Lung microvascular endothelial cell (primary cell): ENCODE measurements at places on chromosomes 7 and 10.

DNA sequence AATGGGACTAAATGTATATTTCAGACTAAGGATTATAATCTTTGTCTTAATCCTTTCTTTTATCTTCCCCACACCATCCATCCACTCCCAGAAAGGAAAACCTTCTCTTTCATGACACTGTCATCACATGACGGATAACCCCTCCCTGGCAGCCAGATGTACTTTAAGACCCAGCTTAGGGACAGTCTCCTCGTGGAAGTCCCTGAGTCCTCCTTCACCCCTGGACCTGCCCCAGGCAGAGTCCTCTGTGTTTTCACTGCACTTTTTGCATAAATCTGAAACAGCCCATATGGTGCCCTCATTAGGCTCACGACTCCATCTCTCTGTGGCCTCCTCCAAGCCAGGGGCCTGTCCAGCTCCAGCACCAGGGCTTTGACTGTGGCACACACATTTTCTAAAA lies 16.0 kb downstream of the NRAP start:
- DNase-seq, result no peak

GRCh38 chr7:157908006-157908782 lies 571.4 kb downstream of the DNAJB6 start:
- no peak for DNase-seq

- no peak for DNase-seq
Measured at GRCh38 chr10:71238626-71239025, 26.3 kb downstream of the UNC5B start.

DNA sequence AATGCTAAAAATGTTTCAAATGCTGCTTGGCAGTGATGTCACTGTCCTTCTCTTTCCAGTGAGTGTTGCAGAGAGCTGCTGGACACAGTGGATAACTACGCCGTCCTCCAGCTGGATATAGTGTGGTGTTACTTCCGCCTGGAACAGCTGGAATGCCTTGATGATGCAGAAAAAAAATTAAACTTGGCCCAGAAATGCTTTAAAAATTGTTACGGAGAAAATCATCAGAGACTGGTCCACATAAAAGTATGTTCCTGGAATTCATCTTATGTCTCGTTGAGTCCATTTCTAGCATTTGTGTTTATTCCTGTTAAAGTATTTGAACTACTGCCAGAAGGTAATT lies 25.2 kb downstream of the NUB1 start:
- no peak for DNase-seq

DNA sequence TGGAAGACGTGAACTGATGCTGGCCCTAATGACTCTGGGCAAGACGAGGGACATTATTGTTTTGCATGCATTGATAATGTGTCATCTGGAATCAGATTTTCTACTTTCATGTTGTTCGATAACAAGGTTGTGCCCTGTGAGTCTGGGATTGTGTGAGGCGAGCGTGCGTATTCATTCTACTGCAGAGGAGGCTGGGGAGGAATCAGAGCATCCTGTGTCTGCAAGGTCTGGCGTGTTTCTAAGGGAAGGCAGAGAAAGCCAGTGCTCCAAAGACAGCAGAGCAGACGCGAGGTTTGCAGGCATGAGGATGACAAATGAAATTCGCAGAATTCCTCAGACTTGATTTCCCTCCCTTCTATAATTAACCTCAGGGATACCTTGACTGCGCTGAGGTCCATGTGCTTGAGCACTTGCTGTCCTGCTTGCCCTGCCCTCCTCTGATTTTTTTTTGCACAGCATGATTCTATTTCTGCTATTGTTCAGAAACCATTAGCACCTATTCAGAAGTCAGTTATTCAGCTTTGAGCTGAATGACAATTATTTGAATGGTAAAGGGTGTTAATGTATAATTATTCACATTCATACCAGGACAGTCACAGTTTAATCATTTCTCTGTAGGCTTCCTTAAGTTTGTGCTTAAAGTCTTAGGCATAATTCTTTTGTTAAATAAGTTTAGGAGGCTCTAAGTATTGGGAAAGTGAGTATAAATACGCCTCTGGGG lies 233.6 kb downstream of the EBF3 start:
- DNase-seq, result no peak

- no peak for DNase-seq
Measured at GRCh38 chr10:89095701-89096391, 105.2 kb downstream of the FAS start.

GRCh38 chr10:94639902-94640301 lies 43.6 kb upstream of the CYP2C18 start:
- no peak for DNase-seq

DNA sequence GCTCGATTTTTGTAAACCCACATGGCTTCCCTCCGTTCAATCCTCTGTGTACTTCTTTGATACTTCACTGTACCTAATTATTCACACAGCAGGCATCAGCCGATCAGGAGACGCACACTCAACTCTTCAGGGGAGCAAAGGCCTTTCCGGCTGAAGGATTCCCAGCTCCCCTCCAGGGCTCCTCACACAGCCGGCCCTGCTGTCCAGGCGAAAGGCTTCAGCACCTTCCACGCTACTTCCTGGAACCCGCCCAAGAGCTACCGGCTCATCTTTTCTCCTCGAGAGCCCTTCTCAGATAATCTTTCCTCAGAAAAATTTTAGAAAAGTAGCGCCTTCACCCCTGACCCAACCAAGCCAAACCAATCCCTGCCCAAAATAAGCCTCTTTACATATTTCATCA lies 270.4 kb downstream of the ZMYND11 start:
- no peak for DNase-seq

- no peak for DNase-seq
Measured at GRCh38 chr10:88205842-88206446, 342.5 kb downstream of the PTEN start.

DNA sequence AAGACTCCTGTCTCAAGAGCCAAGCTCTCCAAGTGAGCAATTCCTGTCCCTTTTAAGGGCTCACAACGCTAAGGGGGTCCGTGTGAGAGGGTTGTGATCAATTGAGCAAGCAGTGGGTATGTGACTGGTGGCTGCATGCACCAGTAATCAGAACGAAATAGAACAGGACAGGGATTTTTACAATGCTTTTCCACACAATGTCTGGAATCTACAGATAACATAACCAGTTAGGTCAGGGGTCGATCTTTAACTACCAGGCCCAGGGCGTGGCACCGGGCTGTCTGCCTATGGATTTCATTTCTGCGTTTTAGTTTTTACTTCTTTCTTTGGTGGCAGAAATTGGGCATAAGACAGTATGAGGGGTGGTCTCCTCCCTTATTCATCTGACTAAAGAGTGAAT lies 54.9 kb upstream of the SP4 start:
- no peak for DNase-seq

DNA sequence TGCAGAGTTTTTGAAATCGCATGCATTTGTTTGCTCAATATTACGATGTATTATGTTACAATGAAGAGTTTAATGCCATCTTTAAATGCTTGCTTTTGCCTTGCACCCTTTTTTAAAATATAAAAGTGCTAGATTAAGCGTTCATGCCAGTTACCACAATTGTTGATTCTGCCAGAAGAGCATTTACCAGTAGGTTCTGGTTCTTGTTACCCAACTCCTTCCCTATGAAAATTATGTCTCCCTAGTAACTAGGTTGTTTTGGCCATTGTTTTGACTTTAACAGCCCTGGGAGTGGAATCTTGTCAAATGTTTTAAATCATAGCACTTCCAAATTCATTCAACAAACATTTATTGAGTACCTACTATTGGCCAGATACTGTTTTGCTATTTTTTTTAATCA lies 32.8 kb upstream of the CDK14 start:
- DNase-seq, result no peak

- DNase-seq, result no peak
Measured at GRCh38 chr7:115210552-115210951, 288.7 kb downstream of the MDFIC start.

- no peak for DNase-seq
Measured at GRCh38 chr10:15254808-15255648, 86.5 kb upstream of the NMT2 start.

GRCh38 chr10:3666525-3667302 lies 118.3 kb downstream of the KLF6 start:
- DNase-seq, result no peak

DNA sequence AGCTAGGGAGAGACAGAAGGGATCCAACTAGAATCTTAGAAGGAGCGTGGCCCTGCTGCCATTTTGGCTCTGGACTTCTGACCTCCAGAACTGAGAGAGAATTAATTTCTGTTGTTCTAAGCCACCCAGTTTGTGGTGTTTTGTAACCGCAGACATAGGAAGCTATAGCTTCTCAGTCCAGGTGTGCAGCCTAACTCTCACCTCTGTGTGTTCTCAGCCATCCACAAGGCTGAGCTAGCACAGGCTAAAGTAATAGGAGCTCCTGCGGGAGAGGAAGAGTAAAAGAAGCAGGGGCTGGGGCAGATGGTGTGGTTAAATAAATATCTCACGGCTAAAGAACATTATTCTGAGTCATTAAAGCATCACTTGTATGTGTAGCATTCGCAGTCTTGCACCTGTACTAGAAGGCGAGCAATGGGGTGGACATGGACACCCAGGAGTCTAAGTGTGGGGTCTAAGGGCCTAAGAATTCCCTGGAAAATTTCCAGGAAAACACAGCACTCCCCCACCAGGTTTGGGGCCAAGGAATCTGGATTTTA lies 94.1 kb downstream of the AOAH start:
- DNase-seq, result no peak
